Amniotic stem cell (primary cell): ENCODE measurements at places on chromosomes 12 and 14.

- no peak for DNase-seq
Measured at GRCh38 chr12:28082096-28082495, 108.2 kb upstream of the CCDC91 start.

- no peak for DNase-seq
Measured at GRCh38 chr14:101585211-101585610, 23.9 kb downstream of the DIO3 start.

GRCh38 chr12:132178316-132178715 is 34.1 kb downstream of the NOC4L start:
- no peak for DNase-seq

DNA sequence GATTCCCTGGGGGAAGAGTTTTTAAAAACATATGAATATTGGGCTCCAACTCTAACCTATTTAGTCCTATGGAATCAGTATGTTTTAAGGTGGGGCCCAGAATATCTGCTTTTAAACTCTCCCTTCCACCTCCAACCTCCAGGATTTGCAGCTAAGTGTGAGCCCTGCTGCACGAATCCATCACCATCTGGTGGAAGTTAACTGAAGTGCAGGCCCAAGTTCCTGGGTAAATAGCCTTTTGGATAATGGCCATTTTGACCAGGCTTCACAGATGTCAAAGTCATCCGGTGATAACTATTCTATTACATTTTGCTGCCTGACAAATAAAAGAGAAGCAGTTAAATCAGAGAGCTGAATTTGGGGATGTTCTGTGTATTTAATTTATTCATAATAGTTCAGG is 58.1 kb upstream of the RMST start:
- DNase-seq = no peak

DNA sequence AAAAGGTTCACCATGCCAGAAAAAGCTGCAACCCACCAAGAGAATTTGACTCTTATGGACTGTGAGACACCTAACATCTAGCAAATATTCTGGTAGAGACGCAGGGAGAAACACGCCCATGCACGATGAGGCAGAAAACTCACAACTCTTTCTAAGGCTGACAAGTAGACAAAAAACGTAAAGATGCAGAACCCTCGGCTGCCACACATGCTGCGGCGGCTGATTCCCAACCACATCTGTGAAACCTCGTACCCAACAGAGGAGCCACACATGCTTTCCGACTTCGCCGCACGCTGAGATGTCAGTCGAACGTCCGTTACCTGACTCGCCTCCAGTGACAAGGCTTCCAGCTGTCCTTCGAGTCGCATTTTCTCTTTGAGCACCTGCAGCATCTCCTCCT is 21.8 kb downstream of the GOLGA3 start:
- DNase-seq = no peak

GRCh38 chr12:132144810-132145168 is 532 bp downstream of the NOC4L start:
- no peak for DNase-seq

GRCh38 chr14:104665114-104665656 is 24.2 kb upstream of the INF2 start:
- DNase-seq = no peak

GRCh38 chr14:100732766-100733100 is 6.0 kb downstream of the DLK1 start:
- DNase-seq = no peak

- DNase-seq = no peak
Measured at GRCh38 chr12:97535582-97535981, 73.0 kb downstream of the RMST start.

GRCh38 chr12:4202918-4203317 is 70.6 kb upstream of the CCND2 start:
- DNase-seq = no peak

GRCh38 chr12:13530966-13531365 is 334.4 kb downstream of the EMP1 start:
- DNase-seq = no peak

- DNase-seq = no peak
Measured at GRCh38 chr12:67968321-67968720, 20.9 kb upstream of the IFNG-AS1 start.
